ENCODE measurements at places on chromosomes 2 and 18.

GRCh38 chr2:230944123-230944653 is 19.1 kb upstream of the GPR55 start:
- no peak for DNase-seq

GRCh38 chr2:64562148-64562784 is 38.1 kb downstream of the AFTPH start:
- no peak for DNase-seq

GRCh38 chr2:10473121-10473756 is 25.1 kb upstream of the ODC1 start:
- no peak for DNase-seq

DNA sequence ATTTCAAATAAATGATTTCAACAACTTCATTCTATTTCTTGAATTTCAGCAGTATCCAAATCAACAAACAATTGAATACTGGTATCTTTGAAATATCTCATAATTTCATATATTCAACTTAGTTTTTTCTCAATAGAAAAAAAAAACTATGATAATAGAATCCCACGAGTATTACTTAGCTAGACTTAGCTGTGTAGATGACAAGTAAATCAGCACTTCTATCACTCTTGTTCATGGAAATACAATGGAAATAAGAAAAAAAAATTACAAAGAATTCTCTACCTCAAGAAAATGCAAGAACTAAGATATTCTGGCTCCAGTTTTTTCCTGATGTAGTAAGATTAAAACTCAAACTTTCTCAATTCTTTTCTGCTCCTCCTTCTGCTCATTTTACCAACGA is 256.2 kb upstream of the KYNU start:
- no peak for DNase-seq

- no peak for DNase-seq
Measured at GRCh38 chr2:72166279-72166678, 18.6 kb upstream of the CYP26B1 start.

DNA sequence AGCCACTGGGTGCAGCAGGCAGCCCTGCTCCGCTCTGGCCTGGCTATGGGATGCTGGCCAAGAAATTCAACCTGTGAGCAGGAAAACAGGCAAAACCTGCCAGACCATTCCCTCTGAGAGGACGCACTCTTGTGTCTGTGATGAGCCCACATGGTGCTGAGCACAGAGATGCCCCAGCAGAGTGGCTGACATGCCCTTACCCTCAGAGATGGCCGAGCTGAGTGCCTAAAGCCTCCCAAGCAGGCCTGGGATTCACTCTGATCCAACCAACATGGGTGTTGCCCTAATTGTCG is 34.3 kb upstream of the TAF1B start:
- DNase-seq, result no peak

GRCh38 chr2:15799432-15799827 is 140.9 kb upstream of the MYCN start:
- no peak for DNase-seq

DNA sequence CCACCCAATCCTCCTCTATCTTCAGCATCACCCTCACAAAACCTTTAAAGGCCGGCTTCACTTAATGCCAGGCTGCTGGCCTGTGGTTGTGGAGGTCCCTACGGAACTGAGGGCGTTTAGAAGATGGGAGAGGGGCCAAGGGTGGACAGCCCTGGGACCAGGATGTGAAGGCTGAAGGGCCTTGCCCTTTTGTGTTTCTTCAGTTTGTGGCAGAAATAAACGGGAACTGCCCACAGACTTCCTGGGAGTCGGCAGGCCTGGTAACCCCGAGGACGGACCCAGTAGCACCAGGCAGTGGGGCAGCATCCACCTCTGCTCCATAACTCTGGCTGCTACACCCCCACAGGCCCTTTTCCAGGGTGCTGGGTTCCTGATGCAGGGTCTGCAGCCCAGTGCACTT is 51.3 kb downstream of the LYPD1 start:
- DNase-seq, result no peak

DNA sequence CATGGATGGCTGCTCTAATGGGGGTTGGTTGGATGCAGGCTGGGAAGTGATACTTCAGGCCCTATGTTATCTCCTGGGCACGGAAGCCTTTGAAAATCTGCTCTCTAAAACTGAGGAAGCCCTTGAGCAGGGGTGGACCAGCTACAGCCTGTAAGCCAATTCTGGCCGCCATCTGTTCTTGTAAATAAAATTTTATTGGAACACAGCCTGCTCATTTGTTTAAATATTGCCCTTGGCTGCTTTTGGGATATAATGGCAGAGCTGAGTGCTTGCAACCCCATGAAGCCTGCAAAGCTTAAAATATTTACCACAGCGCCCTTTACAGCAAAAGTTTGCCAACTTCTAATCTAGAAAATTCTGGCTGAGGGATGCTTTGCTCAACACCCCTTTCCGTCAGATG is 11.9 kb upstream of the IGFBP2 start:
- no peak for DNase-seq

GRCh38 chr18:78716022-78716421 is 263.6 kb upstream of the SALL3 start:
- no peak for DNase-seq

DNA sequence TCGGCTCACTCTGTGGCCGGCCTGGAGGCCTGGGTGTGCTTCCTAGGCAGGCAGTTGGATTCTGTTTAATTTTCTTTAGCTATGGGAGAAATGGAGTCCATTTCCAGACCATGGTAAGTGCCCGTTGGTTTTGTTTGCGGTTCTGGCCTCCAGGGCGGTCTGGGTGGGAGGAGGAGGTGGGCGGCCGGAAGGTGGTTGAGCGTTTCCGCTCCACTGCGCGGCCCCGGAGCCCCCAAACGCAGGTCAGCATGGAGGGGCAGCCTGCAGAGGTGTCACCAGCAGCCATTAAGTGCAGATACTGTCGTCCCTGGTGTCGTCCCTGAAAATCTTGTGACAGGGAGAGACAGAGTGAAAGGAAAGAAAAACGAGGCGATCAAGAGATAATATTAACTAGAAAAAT is 303.9 kb downstream of the GBX2 start:
- DNase-seq, result no peak

All from activated T-cell treated with anti-CD3 and anti-CD28 coated beads, Interleukin-2, amount 50 U/mL, for 1 hour (primary cell).